ENCODE measurements at places on chromosomes 4 and X.

GRCh38 chr4:67684839-67685531 lies 16.0 kb downstream of the UBA6 start:
- DNase-seq = no peak

GRCh38 chr4:122744229-122744628 lies 11.7 kb downstream of the BBS12 start:
- no peak for DNase-seq

DNA sequence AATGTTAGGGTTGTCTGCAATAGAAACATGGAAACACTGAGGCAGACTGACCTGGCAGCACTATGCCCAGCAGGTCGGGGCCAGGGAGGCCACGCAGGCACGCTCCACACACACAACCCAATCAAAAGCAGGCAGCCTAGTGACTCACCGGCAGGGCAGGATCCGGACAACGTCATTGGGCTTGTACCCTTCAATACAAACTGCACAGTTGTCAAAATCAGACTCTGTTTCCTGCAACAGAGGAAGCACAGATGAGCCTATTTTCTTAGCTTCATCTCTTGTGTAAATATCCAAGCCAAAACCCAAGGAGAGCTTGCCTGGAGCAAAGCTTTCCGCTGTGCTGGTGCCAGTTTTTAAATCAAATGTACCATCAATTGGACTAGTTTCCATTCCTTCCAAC lies 185.8 kb downstream of the RNF150 start:
- DNase-seq = no peak

GRCh38 chr4:32519060-32519459 lies 1798.9 kb downstream of the PCDH7 start:
- no peak for DNase-seq

DNA sequence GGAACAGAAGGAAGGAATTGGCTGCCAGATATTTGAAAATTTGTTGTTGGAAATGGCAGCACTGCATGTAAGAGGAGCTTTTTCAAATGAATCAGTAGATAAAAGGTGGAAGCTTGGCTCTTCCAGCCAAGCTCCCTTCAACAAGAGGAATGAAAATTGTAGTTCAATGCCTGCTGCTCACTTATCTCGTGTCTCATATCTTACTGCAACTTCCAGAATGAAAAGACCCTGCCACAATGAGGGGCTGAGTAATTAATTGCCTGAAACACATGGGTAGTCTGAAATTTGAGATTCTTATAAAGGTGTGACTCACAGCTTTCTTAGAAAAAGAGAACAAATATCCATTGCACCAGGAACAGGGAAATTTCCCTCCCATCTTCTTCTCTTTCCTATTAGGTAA lies 53.0 kb downstream of the HAND2 start:
- DNase-seq = no peak

DNA sequence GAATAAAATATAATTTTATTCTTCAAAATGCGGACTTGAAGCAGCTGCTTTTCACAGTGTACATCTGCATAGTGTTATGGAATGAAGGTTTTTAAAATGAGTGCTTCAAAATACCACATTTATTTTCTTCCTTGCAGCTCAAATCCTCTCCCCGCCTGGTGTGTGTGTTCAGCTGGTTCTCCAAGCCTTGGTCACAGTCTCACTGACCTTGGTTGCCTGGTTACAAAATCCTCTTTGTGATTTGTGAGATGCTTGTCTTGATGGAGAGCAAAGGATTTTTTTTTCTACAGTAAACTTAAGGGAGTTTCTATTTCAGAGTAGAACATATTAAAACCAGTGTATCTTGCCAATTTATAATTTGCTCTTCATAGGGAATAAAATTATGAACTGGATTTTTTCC lies 139.2 kb downstream of the PCDH18 start:
- no peak for DNase-seq

DNA sequence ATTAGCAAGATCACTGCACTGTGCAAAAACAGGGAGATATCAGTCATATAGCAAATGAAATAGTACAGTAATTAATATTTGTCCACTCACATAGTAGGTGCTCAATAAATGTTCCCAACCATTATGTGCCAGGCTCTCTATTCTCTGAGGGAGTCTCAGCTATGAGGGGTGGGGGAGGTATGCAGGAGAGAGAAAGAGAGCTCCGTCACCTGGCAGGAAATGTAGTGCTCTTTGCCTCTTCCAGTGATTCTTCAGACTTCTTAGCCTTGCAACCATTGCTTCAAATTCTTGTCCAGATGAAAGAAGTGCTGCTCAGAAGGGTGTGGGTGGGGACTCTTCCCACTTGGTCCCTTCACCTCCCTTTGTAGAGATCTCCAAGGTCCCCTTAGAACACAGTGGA lies 84.5 kb upstream of the SPRY1 start:
- DNase-seq = no peak

DNA sequence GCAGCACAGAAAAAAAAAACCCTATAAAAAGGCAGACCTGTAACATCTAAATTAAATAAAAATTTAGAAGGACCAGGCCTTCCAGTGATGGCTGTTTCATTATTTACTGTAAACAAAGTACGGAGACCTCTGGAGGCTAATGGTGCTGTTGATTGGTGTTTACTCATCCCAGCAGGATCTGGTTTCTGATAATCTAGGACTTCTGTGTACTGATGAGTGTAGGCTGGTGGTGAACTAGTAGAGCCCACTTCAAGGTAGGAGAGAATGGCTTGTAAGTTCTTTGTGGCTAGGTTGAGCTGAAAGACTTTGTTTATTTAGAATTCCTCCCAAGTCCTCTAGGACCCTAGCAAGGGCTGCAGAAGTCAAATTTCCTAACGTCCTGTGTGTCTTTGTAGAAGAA lies 398.1 kb upstream of the PITX2 start:
- no peak for DNase-seq

DNA sequence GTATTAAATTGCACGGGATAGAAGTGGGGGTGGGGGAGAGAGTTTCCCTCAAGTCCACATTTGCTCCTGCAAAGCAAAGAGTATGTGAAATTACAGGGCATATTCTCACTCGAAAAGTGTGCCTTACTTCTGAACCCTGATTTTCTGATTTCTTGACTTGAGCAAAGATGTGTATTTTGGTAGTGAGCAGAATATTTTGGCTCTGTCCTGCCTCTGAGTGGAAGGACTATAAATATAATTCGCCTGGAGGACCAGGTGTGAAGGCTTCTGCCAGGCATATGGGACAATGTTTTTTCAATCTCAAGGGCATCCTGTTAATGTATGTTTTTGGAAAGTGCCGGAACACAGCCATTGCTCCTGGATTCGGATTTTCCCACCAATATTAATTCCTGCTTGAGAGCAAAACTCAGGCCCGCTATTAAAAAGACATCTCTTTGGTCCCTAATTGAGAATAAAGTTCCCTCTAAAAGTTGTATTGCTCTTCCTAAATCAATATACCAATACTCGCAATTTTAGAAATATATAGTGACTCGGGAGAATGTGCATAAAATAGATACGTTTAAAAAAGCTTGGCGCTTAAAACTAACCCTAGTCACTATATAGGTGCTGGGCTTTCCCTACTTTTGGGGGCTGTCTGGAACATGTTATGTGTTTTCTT lies 15.3 kb upstream of the PITX2 start:
- DNase-seq = no peak

DNA sequence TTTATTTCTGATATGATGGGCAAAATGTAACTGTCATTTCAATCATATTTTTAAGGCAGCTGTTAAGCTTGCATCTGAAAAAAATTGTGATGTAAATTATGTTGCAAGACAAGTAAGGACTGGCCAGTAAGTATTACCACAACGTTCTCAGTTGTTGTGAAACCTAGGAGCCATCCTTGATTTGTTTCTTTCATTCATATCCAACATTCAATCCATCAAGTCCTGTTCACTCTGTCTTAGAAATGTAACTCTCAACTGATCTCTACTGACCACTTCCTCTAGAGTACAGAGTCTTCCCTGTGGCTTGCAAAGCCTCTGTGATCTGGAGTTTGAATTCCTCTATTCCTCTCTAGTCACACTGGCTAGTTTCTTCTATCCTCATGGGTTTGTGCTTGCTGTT lies 161.4 kb upstream of the MAD2L1 start:
- no peak for DNase-seq

GRCh38 chr4:123133397-123134050 lies 211.1 kb upstream of the NUDT6 start:
- no peak for DNase-seq

DNA sequence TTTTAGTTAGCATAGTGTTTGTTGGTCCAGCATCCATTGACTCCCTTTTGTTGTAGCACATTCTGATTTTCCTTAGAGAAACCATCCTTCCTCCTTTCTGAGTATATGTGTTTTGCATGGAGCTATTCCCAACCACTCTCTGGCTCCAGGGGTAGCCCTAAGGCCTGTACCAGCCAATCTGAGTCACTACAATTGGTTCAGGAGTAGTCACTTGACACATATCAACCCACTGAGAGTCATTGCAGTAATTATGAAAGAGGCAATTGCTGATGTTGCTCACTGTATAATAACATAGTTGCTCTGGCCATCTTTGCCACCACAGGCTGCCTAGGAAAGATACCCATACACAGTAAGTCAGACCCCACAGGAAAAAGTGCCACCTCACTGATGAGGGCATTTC lies 71.2 kb upstream of the GRID2 start:
- DNase-seq = no peak

DNA sequence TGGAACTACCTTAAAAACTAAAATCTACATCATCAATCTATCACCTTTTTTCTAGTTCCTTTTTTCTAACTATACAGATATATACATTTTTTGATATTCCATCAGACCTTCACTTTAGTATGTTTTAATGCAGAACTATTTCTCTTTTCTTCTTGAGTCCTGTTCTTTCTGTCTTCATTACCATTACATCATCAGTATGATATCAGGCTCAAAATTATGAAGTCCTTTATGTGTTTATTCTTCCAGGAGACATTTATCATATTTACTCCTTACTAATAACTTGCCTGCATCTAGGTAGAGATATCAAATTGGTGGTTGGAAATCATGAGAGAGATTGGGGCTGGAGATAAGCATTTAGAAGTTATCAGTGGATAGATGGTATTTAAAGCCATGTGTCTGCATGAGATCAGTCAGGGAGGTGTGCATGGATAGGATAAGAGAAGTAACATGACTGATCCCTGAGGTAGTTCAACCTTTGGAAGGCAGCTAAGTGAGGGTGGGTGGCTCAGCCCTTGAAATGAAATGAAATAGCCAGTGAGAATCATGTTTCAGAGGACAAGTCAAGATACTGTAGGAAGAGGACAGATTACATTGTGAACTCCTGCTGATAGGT lies 43.1 kb downstream of the MRPL1 start:
- no peak for DNase-seq

- no peak for DNase-seq
These were observed 37.3 kb upstream of the STAG2 start for GRCh38 chrX:123924186-123924585.

DNA sequence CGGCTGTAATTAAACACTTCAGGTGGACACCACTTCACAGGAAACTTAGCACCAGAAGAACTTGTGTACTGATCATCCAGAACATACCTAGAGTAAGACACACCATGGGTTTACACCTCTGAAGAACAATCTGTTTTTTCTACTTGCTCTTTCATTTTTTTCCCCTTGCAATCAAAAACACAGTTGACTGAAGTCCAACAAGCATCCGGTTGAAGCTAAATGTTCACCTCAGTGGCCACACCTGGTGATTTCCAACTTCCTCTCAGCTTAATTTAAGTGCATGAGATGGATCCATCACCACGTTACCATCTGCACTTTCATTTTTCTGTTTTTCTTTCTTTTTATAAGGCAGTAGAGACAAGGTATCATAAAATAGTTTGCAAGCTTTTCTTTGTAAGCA lies 4.9 kb upstream of the TXK start:
- no peak for DNase-seq

DNA sequence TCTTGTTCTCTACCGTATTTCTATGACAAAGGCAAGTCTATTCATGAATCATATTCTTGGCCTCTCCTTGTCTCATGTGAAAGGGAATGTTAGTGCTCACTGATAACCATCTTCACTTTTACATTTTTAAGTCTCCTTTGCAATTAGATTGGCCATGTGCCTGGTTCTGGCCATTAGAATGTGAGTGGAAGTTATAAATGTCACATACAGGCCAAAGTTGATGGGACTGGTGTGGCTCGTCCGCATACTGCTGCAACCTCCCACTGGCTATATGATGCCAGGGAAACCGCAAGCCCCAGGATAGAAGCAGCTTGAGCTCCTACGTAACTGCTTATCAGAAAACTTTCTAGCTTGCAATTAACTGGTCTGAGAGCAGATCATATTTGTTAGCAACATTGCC lies 86.1 kb downstream of the MAGEC1 start:
- no peak for DNase-seq

GRCh38 chr4:85474818-85475630 lies at the start of gene ARHGAP24:
ARHGAP24 (plus strand) TSS chr4:85475150.
- DNase-seq = no peak

GRCh38 chr4:128287141-128287870 lies at the start of gene PGRMC2:
PGRMC2 (minus strand) TSS chr4:128287813; CDS start chr4:128287790, 23 bp downstream.
- DNase-seq = peak; percentile 9

DNA sequence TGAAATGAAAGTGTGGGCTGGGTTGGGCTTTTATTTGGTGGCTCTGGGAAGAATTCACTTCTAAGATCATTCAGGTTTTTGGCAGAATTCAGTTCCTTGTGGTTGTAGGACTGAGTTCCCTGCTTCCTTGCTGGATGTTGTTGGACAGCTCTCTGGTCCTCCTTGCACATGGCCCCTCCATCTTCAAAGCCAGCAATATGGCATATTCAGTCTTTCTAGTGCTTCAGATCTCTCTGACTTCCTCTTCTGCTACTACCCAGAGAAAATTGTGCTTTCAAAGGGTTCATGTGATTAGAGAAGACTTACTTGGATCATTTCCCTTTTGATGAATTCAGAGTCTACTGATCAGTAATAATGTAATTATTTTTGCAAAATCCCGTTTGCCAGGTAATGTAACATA lies 12.8 kb upstream of the IGFBP7 start:
- no peak for DNase-seq

- no peak for DNase-seq
These were observed 295.3 kb downstream of the GRID2 start for GRCh38 chr4:92599044-92599443.

DNA sequence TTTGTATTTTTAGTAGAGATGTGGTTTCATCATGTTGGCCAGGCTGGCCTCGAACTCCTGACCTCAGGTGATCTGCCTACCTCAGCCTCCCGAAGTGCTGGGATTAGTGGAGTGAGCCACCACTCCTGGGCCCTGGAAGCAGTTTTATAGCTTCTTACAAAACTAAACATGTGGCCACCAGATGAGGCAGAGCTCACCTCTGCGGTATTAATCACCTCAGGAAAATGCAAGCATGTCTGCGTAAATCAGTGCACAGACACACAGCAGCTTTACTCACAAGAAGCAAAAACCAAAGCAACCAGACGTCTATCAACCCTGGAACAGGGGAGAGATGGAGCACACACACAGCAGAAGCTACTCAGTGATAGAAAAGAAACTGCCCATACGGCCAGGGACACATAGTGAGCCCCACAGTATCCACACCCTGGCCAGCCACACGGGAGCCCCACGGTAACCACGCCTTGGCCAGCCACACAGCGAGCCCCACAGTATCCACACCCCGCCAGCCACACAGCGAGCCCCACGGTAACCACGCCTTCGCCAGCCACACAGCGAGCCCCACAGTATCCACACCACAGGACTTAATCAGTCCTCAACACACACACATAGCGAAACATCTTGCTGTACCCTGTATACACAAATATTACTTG lies 30.2 kb downstream of the PPP2R3B start:
- DNase-seq = no peak

- no peak for DNase-seq
These were observed 264.9 kb upstream of the MAGEB18 start for GRCh38 chrX:25873196-25873595.

All from stimulated activated CD8-positive, alpha-beta memory T cell treated with anti-CD3 and anti-CD28 coated beads, Interleukin-15, amount 100 ng/mL, for 24 hours (primary cell).